HEK293T (cell line): ENCODE measurements at places on chromosomes 11 and 22.

- DNase-seq, result no peak
Measured at GRCh38 chr11:131977854-131978253, 607.4 kb downstream of the NTM start.

GRCh38 chr22:27937453-27937852, 18.4 kb upstream of the PITPNB start:
- DNase-seq, result no peak

DNA sequence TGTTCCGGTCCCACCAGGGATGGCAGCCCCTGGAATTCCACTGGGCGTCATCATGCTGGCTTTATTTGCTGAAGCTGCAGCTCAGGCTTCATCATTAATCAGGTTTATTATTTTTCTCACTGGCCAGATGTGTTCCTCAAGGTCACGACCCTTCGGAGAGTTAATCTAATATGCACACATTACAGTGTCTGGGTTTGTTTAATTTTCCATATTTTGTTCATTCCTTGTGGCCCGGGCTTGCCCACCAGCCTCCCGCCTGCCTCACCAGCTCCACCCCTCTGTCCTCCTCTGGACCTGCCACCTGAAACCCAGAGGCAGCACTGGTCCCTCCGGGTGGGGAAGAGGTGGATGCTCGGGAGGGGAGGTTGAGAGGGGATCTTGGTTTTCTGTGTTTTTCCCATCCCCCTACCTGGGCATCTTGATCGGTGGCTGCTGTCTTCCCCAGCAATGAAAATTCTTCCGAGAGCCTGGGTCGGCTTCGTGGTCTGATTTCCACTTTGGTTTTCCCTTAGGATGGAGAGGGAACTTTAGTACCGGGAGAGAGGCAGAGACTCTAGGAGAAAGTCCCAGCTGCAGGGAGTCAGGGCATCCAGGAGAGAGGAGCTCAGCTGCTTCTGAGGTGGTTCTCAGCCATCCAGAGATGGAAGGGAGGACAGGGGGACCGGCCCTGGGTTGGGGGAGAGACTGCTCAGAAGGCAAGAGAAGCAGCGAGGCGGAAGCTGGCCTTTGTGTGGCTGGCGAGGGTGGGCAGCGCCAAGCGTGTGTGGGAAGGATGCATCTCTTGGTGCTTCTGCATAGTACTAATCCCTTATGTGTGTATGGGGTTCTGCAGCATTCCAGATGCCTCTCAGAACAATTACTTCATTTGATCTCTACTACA, 2.1 kb downstream of the GRIK4 start:
- no peak for DNase-seq

DNA sequence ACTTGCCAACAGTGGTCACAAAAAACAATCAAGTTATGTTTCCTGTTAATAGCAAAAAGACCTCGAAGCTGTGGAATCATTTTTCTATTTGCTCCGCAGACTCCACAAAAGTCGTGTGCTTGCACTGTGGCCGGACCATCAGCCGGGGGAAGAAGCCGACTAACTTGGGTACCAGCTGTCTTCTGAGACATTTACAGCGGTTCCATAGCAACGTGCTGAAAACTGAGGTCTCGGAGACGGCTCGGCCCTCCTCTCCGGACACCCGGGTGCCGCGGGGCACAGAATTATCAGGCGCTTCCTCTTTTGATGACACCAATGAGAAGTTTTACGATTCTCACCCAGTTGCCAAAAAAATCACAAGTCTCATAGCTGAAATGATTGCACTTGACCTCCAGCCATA, 31.6 kb downstream of the ZBED4 start:
- DNase-seq, result no peak

GRCh38 chr22:30932661-30933060, 35.9 kb downstream of the MORC2 start:
- no peak for DNase-seq

- no peak for DNase-seq
Measured at GRCh38 chr22:35576671-35577070, 36.0 kb downstream of the RASD2 start.

GRCh38 chr22:20272174-20272573, 4.1 kb upstream of the RTN4R start:
- no peak for DNase-seq

DNA sequence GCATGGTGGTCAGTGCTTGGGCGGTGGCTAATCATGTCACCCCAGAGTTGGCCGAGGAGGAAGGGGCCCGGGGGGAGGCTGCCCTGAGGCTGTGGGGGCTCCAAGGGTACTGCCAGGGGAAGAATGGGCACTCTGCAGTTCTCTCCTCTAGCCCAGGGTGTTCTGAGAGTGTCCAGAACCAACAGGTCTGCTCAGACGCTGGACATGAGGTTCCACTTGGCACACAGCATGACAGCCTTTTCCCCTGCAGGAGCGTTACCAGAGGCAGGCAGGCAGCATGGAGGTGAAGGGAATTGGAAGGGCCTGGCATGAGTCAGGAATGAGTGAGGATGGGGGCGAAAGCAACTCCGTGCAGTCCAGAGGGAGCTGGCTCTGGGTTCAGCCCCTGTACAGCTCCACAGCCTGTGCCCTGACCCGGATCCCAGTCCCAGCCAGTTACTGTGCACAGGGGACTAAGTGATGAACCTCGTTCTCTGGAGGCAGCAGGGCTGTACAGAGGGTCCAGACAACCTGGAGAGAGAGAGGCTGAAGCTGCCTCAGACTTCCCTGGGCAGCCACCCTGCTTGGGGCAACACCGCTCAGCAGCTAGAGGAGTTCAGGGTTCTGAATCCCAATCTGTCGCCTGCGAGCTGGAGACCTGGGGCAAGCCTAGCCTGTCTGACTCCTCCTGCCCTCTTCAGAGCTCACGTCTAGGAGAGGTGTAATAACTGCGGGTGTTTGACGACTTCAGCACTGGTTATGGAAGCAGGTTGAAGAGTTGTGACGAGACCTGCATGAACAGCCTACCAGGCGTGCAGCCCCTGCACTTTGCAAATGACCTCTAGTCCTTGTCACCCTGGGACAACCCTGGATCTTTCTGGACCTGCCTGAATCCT, 14.7 kb upstream of the TUB start:
- DNase-seq, result no peak

DNA sequence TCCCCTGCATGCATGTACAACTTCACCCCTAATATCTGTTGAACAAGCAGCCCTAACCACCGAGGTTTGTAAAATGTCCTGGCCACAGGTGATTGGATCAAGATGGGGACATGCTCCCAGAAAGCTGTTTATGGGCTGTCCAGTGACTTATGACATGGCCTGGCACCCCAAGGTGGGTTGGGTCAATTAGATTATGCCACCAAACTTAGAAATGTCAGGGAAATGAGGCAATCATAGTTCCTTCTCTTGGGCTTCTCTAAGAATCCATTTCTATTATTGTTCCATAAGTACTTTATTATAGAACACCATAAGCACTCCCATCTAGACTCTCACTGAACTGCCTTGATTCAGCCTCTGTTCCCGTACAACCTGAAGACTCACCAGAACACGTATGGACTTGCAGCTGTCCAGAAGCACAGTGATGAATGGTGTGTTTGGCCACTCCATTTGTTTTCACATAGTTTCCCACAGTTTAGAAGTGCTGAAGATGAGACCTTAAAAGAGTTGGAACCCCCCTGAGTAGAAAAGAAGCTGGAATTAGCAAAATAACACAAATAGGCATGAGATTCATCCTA, 45.5 kb upstream of the OLFML1 start:
- no peak for DNase-seq

DNA sequence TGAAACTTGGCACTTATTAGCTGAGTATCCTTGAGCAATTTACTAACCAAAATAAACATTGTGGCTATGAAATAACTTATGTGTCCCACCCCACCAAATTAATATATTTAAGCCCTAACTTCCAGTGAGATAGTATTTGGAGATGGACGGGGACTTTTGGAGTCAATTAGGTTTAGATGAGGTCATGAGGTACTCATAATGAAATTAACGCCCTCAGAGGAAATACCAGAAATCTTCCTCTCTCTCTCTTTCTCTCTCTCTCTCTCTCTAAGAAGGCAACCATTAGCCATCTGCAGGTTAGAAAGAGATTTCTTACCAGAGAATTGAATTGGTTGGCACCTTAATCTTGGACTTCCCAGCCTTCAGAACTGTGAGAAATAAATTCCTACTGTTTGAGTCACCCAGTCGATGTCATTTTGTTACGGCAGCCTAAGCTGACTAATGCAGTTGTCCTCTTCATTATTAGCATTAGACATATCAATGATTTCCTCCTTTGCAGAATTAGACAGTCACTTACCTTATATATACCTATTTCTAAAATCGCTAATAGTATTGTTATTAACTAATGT, 1284.0 kb downstream of the FAM181B start:
- no peak for DNase-seq

GRCh38 chr22:26416670-26417276, 12.3 kb upstream of the ASPHD2 start:
- no peak for DNase-seq

DNA sequence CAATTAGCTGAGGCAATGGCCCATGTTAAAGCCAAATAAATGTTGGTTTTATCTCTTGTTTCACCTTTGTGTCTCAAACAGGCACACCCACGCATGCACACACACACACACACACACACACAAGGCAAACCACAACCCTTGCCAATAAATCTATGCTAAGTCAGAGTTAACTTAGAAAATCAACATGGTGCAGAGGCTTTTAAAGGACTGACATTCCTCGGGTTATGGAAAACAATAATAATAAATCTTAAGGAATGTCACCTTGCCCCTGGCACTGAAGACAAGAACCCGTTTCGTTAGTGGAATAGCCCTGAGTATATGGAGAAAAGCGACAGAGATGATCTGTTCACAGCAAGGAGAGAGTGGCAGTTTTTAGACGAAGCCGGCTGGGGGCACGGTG, 326.3 kb downstream of the NTM start:
- no peak for DNase-seq

DNA sequence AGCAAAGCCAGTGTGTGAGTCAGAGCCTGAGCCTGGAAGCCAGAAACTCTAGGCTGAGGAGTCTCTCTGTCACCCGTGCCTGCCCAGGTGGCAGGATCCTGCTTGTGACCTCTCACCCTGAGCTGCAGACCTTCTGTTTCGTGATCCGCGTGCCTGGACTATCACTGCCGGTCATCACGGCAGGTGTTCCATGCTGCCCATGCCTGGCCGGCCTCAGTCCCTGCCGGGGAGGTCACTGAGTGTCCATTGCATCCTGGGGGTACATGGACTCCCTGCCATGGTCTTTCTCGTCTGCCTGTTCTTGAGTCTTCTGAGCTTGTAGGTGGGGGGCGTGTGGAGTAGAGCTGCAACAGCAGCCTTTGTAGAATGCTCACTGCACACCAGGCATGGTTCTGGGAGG, 1032.4 kb downstream of the TBC1D22A start:
- no peak for DNase-seq

GRCh38 chr22:37174964-37175363, 13.1 kb downstream of the C1QTNF6 start:
- DNase-seq, result no peak

DNA sequence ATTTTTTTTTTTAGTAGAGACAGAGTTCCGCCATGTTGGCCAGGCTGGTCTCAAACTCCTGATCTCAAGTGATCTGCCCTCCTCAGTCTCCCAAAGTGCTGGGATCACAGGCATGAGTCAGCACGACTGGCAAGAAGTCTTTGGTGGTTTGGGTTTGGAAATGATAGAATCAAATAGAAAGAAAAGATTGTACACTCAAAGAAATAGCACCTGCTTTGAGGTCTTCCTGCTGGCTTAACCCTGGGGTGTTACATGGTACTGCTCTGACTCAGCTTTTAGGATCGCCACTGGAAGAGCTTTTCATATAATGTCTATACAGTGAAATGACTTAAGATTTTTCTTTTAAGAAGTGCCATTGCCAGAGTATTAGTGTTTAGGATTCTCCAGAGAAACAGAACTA, 50.2 kb downstream of the JAM3 start:
- no peak for DNase-seq

- DNase-seq, result no peak
Measured at GRCh38 chr11:57513911-57514537, 1.5 kb downstream of the SLC43A1 start.

DNA sequence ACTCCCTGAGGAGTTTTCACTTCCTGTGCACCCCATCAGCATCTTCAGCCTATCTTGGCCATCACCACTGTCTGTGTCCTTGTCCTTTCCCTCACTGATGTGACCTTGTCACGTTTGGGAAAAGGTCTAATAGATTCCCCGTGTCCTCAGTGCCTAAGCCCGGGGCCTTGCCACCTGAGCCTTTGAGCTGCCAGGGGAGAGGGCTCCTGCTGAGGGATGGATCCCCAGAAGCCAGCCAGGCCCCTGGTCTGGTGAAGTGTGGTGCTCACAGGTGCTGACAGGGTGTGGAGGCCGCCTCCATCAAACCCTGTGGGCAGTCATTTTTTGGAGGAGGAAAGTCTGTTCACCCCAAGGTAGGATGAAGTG, 47.2 kb downstream of the GAB4 start:
- peak; percentile 5 for DNase-seq

GRCh38 chr11:65851083-65851579, 6.8 kb downstream of the CFL1 start:
- DNase-seq, result peak; percentile 55

- DNase-seq, result no peak
Measured at GRCh38 chr11:92960886-92961285, 8.6 kb upstream of the MTNR1B start.

GRCh38 chr11:40140560-40140959, 1318.9 kb downstream of the LRRC4C start:
- no peak for DNase-seq

DNA sequence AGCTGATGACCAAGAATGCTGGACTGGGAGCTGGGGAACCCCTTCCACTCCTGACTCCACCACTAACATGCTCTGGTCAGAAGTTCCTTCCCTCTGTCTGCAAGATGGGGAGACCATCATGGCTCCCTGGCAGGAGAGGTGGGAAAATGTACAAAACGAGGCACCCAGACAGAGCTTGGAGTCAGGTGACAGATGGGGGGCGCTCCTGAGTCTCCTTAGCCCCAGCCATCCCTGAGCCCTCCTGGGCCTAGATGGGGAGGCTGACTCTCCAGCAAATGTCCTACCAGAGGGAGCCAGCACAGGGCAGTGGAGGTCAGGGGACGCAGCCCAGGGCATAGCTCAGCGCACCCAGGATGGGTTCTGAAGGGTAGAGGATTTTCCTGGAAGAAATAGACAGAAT, 20.0 kb downstream of the KCNJ4 start:
- DNase-seq, result peak; percentile 80

GRCh38 chr11:82195283-82195682, 538.4 kb downstream of the FAM181B start:
- DNase-seq, result no peak

DNA sequence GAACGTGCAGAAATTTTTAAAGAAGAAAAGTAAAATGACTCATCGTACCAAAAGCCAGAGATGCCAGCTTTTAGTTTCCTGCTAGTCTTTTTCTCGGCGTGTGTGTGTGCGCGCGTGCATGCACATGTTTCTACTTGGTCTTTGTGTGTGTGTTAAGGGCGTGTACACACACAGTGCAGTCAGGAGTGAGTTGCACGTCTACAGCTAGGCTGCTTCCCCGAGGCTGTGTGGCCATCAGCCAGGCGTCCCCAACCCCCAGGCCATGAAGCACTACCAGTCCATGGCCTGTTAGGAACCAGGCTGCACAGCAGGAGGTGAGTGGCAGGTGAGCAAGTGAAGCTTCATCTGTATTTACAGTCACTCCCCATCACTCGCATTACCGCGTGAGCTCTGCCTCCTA, 36.4 kb downstream of the KCNQ1 start:
- no peak for DNase-seq

GRCh38 chr22:49968313-49968830, 7.8 kb downstream of the PIM3 start:
- DNase-seq, result no peak
